ENCODE measurements at places on chromosomes 2 and 18.
A peak's percentile ranks its signal among the peaks of the same experiment; 100 is the strongest.

DNA sequence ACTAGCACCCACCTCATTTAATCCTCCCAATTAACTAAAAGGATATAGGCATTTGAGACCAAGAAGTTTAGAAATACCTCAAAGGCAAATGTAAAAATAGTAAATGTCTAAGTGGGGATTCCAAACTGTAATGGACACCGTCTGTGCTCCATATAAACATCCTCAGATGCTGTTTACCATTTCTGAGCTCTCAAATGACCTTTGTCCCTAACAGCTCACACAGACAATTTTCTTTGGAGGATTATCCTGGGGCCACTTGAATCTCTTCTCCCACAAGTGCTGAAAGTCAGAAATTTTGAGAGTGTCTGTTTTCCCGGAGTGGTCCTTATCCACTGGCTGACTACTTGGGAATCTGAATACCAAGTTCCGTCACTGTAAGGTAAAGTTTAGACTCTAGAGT lies 1418.9 kb downstream of the LRP1B start:
- no peak for DNase-seq

GRCh38 chr2:37779611-37780386 lies 108.4 kb upstream of the CDC42EP3 start:
- no peak for DNase-seq

GRCh38 chr2:161096336-161096735 lies 63.9 kb upstream of the TANK start:
- no peak for DNase-seq

DNA sequence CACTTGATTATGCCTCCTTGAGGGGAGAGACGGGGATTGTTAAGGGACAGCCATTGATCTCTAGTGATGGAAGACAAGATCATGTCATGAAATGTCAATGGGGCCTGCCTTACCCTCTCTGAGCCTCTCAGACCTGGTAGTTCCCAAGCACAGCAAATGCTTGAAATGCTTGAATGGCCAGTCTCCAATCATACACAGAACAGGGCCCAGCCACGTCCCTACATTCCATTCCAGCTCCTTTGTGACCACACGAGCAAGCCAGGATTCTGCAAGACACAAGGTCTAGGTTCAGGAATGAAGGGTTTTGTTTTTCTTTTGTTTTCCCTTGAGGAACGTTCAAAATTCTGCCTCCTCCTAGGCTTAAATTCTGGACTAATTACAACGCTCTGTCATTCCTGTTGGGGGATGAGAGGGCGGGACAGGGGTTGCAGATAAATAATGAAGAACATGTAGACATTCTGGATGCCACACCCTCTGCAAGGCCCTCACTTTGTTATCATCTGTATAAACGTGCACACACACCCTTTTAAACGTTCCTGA lies 98.1 kb upstream of the YPEL5 start:
- DNase-seq: no peak

- DNase-seq: no peak
Measured at GRCh38 chr2:29235411-29235810, 120.2 kb downstream of the CLIP4 start.

- DNase-seq: no peak
Measured at GRCh38 chr2:69589973-69590652, 53.4 kb downstream of the AAK1 start.

DNA sequence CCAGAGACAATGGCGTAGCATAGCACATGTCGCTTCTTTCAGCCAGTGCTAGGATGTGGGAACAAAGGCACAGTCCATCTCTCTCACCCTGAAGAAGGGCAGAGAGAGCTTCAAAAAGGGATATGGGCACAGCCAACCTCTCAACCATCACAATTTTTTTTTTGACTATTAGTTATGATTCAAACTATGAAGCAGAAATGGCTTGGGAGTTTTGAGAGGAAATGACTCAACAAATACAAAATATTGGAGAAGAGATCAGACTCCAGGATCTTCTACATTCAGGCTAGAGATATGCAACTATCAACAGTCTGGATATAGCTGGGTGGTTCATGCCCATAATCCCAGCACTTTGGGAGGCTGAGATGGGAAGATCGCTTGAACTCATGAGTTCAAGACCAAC lies 109.1 kb downstream of the MCFD2 start:
- DNase-seq: no peak

GRCh38 chr2:146193619-146194018 lies 1651.2 kb upstream of the ACVR2A start:
- DNase-seq: no peak

DNA sequence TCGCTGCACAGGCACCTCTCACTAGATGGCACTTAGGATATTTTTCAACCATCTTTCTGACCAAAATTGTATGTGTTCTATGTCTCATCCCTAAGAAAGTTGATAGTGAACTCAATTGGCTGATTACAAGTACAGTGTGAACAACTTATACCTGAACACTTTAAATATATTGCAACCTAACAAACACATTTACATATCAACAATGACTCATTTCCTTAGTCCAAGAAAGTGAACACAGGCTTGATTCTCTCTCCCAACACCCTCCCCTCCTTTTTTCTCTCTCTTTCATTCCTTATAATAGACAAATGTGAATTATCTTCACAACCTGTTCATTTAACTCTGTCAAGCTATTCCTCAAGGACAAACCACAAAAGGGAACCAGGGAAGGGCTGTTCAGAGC lies 192.0 kb downstream of the SLC8A1 start:
- DNase-seq: no peak

DNA sequence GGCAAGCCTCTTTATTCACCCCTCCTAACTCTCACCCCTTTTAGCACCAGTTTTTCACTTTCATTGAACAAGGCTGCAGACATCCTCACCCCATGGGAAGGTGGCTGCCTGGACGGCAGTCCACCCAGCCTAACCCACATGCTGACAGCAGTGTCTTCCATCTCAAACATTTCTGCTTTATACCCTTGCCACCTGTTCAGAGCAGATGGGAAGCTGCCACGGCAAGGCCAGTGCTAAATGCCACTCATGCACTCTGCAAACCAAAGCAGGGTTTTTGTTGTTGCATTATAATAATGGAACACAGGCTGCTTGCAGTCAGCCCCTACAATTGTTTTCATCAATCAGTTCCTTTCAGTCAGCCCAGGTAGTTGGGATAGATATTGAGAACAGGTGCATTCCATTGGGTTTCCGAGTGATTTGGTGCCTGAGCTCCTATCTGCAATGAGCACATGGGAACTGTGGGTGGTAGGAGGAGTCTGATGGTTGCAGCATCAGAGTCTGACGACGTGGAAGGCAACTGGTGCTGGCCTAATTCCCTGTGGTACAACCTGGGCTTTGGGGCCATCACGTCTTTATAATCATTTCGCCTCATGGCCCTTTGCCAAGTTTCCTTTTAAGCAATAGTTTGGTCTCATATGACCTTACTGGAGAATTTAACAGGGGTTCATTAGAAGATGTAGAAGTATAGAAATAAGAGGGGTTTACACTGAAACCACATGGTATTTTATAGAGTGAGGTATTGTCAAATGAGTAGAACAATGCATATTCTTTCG lies 252.5 kb upstream of the SP5 start:
- DNase-seq: no peak

- no peak for DNase-seq
Measured at GRCh38 chr2:31831585-31831984, 179.2 kb downstream of the MEMO1 start.

GRCh38 chr2:14516844-14517243 lies 115.7 kb upstream of the LRATD1 start:
- DNase-seq: no peak

DNA sequence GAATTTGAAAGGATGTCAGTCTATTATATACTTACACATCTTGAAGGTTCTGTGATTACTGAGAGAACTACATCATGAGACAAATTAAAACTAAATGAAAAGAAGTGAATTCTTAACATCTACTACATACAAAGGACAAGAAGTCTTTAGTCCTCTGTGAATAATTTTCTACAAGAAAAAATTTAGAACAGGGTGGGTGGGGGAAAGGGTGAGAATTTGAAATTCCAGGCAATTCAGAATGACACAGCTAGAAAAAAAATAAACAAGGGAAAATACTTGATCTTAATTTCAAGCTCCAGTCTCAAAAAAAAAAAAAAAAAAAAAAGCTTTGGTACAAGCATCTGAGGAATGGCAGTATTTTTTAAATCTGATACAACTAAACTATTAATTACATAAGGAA lies 15.5 kb downstream of the CUL3 start:
- no peak for DNase-seq

DNA sequence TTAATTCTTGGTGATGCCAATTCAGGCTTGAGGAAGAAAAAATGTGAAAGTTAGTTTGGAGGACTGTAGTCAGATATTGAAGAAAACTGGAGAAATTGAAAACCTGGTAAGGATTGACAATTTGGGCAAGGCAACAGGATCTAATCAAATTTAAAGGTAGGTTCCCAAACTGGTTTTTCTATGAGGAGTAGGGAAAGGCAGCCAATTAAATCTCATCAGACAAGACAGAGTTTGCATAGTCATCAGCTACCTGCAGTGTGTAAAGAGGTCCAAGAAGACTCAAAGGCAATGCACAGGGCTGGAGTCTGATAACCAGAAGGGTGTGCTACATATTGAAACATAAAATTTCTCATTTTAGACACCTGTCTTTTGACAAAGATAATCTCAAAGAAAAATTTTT lies 16.0 kb upstream of the CAB39 start:
- no peak for DNase-seq

- no peak for DNase-seq
Measured at GRCh38 chr18:68520406-68521075, 194.4 kb downstream of the TMX3 start.

GRCh38 chr2:234747032-234747431 lies 204.8 kb upstream of the SH3BP4 start:
- no peak for DNase-seq

- peak; percentile 10 for DNase-seq
Measured at GRCh38 chr2:71460595-71461303, 7.4 kb downstream of the DYSF start.

DNA sequence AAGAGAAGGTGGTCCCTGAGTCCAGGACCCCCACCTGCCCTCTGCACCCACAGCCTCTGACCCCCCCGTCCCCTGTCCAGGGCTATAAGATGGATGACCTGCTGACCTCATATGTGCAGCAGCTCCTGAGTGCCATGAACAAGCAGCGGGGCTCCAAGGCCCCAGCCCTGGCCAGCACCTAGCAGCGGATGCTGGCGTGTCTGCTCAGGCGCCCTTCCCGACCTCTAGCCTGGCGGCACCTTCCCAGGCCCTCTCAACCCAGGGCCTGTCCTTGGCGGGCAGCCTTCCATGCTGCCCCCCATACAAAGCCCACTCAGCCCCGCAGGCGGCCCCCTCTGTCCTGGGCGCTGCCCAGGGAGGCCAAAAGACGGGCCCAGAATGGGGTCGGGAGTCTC lies 8.7 kb upstream of the GPR17 start:
- no peak for DNase-seq

DNA sequence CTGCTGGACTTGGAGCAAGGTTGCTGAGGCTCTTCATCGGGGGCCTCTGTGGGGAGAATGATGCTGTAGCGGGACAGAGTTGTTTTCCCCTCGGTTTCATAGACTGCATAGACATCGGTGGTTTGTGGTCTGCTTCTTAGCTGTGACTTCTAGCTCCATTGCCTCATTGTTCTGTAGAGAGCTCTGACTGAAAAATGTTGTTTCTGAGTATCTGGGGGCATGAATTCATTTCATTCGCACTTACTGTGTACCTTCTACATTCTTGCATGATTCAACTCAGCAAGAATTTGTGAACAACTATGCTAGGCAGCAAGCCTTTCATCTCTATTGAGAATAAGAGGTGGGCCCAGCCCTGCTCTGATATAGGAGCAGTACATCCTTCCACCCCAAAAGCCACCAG lies 406.8 kb downstream of the NBAS start:
- no peak for DNase-seq

- DNase-seq: no peak
Measured at GRCh38 chr2:68115965-68116364, 41.7 kb upstream of the PNO1 start.

GRCh38 chr2:233100192-233100998 lies 40.3 kb downstream of the INPP5D start:
- no peak for DNase-seq

DNA sequence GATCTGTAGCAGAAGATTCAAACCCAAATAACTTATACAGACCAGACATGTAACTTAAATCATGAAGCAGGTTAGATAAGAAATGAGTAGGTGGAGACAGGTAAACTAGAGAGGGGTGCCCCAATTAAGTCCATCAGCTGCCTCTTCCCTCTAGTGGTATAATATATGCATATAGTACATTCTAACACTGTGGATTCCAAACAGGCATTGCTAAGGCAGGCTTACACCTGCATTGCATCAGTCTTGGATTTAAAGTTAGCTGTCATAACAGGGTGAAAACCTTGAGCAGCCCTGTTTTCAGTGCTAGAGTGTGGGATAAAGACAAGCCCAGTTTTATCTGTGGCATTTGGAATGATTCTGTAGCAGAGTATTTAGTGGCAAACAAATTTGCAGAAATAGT lies 63.4 kb downstream of the NYAP2 start:
- no peak for DNase-seq

GRCh38 chr18:24060644-24061043 lies 46.1 kb downstream of the TTC39C start:
- no peak for DNase-seq

GRCh38 chr18:25062720-25063119 lies 289.2 kb downstream of the ZNF521 start:
- DNase-seq: no peak

DNA sequence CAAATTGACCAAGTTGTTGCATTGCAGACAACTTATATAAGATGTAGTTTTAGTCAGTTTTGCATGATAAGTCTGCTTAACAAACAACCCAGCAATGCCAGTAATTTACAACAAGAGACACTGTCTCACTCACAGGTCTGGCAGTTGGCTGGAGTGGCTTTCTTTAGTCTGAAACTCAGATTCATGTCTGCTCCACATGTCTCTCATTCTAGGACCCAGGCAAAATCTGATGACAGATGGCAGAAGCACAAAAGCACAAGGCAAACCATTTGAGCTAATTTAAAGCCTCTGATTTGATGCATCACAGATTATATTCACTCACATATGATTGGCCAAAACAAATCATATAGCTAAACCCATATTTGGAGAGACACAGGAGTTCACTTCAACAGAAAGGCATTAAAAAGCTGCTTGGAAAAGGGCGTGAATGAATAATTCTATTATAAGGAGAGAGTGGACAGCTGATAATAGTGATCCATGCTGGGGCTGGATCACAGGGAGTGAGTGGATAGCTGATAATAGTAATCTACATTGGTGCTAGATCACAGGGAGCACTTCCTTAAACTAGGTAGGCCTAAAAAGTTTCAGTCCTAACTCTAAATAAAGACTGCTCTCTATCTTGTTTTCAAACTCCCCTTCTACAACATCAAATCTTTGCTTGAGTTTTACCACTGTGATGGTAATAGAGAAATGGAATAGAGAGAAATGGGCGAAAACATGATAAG lies 593.2 kb upstream of the ZNF804A start:
- DNase-seq: no peak

GRCh38 chr2:37679072-37679695 lies 7.7 kb upstream of the CDC42EP3 start:
- peak; percentile 17 for DNase-seq

- DNase-seq: no peak
Measured at GRCh38 chr2:226063704-226064440, 664.4 kb downstream of the NYAP2 start.
